ENCODE measurements at places on chromosomes 12 and 14.

DNA sequence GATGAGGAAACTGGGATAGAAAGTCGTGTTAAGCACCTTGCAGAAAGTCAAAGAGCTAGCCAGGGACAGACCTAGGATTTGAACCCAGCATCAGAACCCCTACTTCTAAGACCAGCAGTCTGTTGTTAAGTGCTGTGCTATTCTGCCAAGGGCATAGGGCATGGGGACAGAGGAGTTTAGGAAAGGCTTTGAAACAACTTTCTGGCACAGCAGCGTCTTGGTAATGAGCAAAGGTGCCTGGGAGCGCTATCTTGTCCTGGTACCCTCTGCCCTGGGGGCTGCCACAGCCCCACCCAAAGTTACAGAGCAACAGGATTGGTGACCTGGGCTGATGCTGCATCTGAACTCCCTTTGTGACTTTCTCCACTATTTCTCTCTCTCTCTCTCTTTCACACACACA, 1108.1 kb downstream of the BCL11B start:
- no peak for DNase-seq

GRCh38 chr12:47817272-47818006, 2.3 kb downstream of the HDAC7 start:
- no peak for DNase-seq

GRCh38 chr12:121030576-121031212, 8.4 kb downstream of the OASL start:
- DNase-seq = no peak

DNA sequence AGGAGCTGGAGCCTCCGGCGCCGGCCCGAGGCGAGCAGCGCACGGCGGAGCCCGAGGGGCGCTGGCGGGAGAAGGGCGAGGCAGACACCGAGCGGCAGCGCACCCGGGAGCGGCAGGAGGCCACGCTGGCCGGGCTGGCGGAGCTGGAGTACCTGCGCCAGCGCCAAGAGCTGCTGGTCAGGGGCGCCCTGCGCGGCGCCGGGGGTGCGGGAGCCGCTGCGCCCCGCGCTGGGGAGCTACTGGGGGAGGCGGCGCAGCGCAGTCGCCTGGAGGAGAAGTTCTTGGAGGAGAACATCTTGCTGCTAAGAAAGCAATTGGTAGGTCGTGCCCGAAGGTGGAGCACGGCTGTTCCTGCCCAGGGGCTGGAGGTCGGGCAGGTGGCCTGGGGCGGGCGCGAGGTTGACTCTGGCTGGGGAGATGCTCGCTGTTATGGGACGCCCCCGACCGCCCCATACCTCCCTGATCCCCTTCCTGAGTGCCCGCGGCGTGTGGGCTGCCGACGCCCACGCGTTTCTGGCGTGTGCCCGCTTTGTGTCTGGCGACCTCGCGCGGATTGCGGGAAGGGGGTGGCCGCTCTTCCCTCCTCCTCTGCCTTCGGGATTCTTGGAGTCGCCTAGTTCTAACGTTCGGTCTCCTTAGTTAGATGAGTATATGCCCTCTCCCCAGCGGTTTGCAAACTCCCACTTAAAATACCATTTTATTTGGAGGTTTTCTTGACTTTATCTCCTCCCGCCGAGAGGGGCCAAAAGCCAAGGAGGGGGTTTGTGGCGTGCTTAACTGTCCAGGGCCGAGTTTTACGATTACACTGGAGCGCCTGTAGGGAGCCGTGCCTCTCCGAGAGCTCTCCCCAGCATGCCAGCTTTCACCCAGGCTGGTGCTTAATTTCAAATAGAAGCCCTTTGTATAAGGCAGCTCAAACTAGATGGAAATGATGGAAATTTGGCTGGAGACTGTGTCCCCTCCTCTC, 752 bp downstream of the DACT1 start:
- no peak for DNase-seq

- DNase-seq = no peak
Observed at GRCh38 chr12:129997239-129997638, 93.4 kb upstream of the TMEM132D start.

GRCh38 chr14:40368314-40368713, 936.1 kb upstream of the FBXO33 start:
- DNase-seq = no peak

DNA sequence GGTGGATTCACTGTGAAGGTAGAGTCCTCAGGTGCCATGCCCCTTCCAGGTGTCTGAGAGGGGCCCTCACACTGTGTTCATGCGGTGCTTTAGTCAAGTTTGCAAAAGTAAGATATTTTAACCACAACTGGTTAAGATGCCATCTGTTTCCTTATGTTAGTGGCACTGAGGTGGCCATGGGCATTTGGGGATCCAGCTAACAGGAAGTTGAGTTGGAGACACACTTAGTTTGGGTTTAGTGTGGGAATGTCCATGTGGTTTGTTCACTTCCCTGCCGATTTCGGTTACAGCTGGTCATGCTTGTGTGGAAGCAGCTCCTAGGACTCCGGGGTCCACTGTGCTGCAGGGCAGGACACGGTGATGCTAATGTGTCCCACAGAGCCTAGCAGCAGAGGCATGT, 17.3 kb upstream of the ABHD12B start:
- DNase-seq = no peak

GRCh38 chr14:55373784-55374705, 37.6 kb downstream of the ATG14 start:
- no peak for DNase-seq

DNA sequence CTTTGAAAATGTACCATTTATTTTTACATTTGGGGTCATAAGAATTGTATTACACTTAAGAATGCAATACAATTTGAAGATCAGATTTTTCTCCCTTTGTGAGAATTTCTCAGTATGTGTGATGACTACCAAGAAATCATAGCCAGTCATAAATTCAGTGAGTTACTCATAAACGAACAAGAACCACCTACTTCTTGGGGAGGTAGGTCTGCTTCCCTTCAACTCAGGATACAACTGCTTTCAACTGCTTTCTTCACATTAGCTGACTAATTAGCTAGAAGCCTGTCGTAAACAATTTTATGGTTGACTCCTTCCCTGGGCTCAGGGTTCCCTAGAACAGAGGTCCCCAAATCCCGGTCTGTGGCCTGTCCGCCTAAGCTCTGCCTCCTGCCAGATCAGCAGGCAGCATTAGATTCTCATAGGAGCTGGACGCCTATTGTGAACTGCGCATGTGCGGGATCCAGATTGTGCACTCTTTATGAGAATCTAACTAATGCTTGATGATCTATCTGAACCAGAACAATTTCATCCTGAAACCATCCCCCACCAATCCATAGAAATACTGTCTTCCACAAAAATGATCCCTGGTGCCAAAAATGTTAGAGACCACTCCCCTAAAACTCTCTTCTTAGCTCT, 3.7 kb downstream of the ANG start:
- no peak for DNase-seq

DNA sequence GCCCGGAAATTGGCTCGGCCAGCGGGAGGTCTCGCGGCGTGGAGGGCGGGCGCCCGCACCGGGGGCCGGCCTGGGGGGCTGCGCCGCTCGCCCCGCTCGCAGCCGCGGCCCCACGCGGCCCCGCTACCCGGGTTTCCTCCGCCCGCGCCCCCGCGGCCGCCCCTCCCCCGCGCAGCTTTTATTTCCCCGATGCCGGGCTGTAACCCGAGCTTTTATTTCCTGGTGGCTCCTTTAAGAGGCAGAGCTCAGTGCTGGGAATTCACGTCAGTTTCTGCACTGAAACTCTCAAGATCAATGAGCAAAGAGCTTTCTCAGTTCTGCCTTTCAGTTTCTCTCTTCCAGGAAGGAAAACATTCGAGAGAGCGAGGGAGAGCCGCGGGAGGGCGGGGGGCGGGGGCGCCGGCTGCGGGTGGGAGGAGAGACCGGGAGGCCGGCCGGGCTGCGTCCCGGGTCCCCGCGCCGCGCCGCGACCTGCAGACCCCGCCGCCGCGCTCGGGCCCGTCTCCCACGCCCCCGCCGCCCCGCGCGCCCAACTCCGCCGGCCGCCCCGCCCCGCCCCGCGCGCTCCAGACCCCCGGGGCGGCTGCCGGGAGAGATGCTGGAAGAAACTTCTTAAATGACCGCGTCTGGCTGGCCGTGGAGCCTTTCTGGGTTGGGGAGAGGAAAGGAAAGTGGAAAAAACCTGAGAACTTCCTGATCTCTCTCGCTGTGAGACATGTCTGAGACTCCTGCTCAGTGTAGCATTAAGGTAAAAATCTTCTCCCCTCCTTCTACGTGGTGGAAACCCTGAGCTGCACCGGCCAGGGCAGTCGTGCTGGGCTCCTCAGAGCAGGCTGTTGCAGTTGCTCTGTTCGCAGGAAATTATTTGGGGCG, at the start of gene ETV6:
Gene ETV6, plus strand, starts transcription at position 262 of the 873 bp plus-strand sequence. Its CDS starts 454 bp downstream, at position 716.
- no peak for DNase-seq

DNA sequence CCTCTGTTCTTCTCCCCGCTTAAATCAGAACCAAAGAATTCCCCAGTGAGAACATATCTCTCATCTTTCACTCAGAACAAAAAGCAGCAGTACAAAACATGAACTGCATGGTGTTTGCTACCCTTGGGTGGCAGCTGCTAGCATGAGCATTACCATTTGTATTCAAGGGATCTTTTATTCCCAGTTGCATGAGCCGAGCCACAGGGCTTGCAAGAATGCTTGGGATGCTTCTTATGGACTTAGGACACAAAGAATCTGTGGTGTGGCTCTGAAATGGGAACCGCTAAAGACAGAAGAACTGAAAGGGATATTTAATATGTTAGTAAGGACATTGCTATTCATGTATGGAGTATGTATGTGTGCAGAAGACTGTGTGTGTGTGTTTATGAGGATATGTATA, 190.6 kb downstream of the TMX1 start:
- no peak for DNase-seq

GRCh38 chr12:122421187-122421820, 1.2 kb downstream of the CLIP1 start:
- no peak for DNase-seq

- no peak for DNase-seq
Observed at GRCh38 chr14:22502007-22502406, 87.0 kb downstream of the DAD1 start.

DNA sequence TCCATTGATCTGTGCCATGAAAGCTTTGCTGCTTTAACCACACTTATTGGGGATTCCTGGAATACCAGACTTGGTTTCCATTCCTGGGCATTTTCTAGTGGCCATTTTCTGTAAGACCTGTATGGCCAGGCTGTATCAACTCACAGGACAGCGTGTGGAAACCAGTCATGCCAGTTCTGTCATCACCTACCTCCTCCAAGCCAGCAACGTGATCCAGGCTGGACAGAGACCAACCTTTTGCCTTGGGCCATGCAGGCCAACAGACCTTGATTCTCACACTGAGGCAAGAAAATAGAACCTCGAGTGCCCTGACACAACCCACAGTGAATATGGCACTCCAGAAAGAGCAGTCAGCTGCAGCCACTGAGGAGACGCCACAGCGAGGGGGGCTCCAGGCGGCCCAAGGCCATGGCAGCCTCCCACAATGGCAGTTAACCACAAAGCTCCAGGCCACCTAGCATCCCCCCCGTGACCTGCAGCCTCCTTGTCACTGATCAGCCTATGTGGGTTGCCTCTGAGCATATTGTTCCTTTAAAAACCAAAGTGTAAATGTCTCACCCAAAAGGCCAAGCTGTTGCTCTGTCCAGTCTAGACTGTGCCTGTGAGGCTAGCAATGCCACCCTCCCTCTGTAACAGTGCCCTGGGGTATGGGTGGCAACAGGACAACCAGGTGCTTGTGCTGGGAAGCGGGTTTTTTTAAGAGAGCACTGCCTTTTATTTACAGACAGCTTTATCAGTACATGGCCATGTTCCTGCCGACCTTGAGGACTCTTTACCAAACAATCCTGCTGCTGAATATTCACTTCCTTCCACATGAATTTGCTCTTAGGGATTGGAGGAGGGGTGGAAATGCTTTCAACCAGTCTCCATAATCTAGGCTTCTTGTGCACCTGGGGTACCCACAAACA, 168.7 kb upstream of the HIF1A start:
- DNase-seq = no peak

DNA sequence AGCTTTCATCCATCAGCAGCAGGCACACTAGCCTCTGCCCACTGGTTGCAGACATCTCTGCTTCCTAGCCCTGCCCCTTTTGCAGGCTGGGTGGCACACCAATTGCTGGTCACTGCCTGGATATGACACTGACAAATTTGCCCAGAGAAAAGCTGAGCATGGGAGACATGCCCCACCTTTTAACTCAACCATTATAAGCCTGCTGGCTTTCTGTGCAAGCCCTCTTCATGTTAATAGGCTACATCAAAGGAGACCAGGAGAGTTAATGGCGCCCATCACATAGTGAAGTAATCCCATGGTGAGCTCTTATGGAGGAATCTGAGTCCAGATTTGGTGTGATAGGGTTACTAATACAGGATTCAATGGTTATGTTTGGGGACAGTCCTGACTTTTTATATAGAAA, 139.2 kb downstream of the KICS2 start:
- no peak for DNase-seq

- DNase-seq = no peak
Observed at GRCh38 chr14:37539992-37540391, 55.1 kb downstream of the FOXA1 start.

DNA sequence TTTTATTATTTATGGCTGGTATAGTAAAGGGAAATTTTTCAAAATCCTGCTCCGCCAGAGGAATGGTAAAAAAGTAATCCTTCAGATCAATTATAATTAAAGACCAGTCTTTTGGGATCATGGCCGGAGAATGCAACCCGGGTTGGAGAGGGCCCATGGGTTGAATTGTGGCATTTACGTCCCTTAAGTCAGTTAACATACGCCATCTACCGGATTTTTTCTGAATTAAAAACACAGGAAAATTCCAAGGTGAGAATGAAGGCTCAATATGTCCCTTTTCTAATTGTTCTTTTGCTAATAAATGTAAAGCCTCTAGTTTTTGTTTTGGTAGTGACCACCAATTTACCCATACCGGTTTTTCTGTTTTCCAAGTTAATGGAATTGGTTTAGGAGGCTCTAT, 602.8 kb downstream of the ALG10 start:
- no peak for DNase-seq

DNA sequence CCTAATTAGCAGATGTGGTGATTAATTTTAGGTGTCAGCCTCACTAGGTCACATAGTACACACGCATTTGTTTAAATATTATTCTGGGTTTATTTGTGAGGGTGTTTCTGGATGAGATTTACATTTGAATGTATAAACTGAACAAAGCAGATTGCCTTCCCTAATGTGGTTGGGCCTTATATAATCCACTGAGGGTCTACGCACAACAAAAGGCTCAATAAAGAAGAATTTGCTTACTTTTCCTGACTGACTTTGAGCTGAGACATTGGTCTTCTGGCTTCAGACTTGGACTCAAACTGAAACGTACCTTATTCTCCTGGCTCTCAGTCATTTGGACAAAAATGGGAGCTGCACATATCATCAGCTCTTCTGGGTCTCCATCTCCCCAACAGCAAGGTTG, 1132.3 kb upstream of the FLRT2 start:
- no peak for DNase-seq

DNA sequence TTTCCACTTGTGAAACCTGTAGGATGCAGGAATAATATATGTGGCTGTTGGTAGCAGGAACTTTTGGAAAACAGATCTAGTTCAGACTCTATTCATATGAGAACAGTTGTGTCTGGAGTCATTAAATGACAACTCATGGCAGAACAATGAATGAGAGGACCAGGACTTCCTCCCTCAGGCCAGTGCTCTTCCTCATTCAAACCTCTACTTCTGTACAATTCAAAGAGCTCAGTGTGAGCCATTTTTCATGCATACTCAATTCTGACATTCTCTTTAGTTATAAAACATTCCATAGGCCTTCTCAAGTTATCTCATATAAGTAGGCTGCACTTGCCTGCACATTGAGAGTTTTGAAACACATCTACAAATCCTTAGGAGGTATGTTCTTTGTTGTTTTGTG, 1526.6 kb upstream of the FLRT2 start:
- no peak for DNase-seq

GRCh38 chr12:47744005-47744651, 14.6 kb downstream of the RAPGEF3 start:
- no peak for DNase-seq
